Fibroblast of lung (primary cell): ENCODE measurements at places on chromosomes 7 and 10. TPM values are rescaled to one million over a fixed set of nuclear protein-coding genes. Genes with fewer than 3 reads are reported as not detected.

DNA sequence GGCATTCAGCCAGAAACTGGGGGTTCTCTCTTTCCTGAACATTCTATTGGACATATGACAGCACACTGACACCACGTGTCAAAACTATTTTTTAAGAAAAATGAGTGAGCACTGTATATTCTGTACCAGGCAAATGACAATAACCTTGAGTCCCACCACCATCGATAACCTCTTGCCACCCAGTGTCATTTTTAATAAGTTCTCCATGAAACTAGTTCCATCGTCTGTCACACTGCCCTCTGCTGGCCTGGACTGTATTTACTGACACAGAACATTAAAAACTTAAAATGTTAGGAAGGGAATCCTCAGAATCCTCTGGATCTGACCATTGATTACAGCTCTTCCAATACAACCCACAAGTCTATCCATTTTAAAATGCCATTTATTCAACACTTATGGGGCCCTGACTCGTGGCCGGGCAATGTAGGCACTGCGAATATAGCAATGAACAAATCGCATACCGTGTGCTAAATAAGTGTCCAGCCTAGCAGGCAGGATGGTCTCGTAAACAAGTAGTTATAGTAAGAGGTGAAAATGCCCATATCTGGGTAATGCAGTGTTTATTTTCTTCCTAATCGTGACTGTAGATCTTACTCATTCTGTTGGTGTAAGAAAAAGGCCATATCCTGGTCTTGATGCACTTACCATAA is 35.9 kb upstream of the CACNB2 start:
- DNase-seq = peak; percentile 58

DNA sequence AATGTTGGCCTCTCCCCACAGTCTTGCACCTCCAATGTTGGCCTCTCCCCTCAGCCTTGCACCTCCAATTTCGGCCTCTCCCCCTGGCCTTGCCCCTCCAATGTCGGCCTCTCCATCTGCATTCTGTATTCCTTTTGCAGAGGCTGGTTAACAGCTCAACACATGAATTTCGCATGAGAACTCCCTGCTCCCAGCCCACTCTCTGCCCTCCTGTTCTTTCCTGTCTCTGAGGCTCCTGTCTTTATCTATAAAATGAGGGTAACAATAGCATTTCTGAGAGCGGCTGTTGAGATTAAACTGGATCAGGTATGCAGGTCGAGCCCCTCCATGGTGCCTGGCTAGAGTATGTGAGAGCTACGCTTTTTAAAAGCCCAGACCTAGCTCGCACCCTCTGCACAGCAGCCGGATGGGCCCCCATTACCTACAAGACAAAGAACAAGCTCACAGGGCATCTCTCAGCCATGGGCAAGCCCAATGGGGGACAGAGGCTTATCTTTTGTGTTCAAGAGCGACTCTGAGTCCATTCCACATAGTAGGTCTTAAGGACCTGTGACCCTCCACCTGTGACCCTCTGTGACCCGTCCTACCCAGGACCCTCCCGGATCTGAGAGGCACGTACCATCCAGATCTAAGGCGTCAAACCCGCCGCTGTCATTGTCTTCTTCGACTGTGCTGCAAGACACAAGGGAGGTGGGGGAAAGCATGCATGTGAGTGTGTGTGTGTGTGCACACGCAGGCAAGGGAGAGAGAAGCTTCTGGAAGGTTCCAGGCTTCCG is 82.2 kb upstream of the GNA12 start:
- no peak for DNase-seq

Gene ASZ1
- polyA plus RNA-seq = 0.03 TPM in 1 of 2 replicates, not detected in the other

GRCh38 chr10:60521974-60522405 is 132.3 kb upstream of the ANK3 start:
- DNase-seq = peak; percentile 98

DNA sequence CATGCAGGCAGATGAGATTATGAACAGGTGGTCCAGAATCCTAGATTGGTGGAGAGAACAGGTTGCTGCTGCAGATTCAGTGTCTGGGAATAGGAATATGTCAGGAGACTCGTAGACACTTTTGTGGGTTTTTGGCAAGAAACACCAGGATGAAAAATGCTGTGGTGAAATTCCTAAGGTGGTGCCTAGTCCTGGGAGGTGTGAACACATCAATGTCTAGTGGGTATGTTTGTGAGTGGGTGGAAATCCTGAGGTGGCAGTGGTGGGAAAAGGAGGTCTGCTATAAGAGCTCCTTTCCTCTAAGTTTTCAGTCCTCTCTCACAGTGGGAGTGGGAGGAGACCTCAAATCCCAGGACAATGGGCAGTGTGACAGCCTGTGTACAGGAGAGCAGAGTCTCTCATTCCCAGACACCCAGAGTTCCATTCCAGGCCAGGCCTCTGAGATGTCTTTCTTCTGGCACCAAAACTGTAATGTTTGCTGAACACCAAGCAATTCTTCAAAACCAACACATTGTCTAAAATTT is 5.1 kb downstream of the ERV3-1 start:
- DNase-seq = no peak

GRCh38 chr7:129157651-129158050 is 13.1 kb downstream of the TSPAN33 start:
- DNase-seq = no peak

DNA sequence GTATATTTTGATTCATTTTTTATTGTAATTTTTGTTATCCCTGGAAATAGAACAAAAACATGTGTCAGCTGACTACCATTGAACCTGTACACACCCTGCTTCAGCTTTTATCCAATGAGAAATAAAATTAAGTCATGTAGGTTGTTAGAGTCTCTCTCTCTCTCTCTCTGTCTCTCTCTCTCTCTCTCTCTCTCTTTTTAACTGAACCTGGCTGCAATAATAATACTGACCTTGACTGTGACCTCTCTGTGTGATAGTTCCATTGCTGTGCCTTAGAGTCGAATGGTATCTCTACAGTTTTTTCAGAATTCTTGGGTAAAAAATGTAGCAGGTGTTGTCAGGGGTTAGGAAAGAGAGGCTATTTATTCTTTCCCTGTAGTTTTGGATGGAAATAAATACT is 637.8 kb downstream of the CNTNAP2 start:
- no peak for DNase-seq

DNA sequence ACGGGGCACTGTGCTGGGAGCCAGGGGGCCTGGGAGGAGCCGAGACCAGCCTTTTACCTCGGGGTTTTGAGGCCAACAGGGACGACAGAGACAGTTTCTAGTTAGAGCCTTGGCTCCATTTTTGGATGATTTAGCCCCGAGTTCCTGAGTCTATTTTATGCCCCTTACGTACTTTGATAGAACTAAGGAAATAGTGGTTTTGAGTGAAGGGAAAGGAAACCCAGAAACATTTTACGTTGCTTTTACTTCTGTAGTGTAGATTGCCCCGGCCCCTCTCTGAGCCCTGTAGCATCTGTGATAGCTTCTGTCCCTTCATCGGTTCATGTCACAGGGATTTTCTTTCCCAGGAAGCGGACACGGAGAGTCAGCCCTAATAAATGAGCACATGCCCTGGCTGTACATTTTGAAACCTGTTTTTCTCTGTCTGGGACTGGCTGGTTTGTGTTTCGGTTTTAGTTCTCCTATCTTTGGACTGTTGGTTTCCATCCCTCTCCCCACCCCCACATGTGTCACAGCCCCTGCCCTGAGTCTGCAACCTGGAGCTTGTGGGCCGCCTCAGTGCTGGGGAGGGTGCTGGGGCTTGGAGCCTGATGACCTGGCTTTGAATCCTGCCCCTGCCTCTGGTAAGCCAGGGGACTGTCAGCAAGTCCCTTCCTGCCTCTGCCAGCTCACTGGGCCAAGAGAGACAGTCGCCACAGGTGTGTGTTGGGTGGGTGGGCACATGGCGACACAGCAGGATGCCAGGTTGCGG is 6.9 kb upstream of the ORAI2 start:
- DNase-seq = no peak

- no peak for DNase-seq
These were observed 37.2 kb downstream of the CLEC2L start for GRCh38 chr7:139560678-139561077.

DNA sequence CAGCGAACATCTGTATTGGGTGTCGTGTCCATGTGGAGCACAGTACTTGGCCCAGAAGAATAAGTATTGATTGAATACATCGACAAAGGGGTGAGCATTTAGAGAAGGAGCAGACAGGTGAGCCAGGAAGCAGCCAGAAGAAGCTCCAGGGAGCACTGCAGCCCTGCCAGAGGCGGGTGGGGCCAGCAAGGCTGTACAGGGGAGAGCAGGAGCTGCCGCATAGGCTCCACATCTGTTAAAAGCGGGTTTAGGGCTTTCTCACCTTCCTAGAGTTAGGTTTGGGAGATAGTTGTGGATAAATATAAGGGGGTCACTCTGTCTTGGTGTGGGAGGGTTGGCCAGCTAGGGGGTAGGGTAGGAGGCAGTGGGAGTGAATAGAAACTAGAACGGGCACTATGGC is 1.3 kb upstream of the CPA1 start:
- no peak for DNase-seq

DNA sequence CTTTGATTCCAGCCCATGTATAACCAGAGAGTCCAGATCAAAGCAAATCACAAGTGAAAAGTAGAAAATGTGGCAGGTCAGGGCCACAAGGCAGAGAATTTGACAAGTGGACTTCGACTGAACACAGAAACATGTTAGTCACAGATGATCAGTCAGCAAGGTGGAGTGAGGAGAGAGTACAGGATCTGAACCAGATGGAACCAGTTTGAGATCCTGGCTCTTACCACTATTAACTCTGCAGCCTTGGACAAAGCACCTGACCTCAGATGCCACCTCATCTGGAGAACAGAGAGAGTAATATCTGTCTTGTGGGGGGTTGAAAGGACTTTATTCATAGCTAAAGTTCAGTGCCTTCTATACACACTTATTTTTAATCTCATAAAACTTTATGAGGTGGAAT is 4.4 kb downstream of the MRLN start:
- no peak for DNase-seq
